ENCODE measurements at places on chromosomes 3 and 15.

- DNase-seq, result no peak
These were observed 4.1 kb upstream of the RTP1 start for GRCh38 chr3:187193181-187193580.

DNA sequence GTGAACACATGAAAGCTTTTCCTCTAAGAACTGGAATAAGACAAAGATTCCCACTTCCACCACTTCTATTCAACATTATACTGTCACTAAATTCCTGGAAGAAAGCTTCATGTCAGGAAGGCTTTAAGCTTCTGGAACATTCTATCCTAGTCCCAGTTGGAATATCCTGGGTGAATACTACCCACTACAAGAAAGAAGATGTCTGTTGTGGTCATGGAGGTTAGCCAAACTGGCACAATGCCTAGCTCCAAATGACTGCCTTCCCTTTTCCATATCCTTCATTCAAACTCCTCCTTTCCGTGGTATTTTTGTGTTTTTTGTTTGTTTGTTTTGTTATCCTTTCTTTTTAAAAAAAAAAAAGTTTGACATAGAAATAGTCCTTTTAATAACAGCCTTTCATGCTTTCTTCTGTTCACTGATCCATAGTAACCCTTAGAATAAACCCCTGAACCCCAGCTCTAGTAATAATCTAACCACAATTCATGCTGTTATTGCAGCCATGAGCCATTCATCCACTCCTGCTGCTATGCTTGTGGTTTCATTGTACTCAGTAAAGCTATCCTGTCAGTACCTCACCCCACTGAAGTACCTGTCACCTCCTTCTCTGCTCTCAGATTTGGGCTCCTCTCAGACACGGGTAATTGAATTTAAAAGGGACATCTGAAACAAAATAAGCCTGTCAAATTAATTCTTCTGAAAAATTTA lies 447.5 kb downstream of the IGSF11 start:
- DNase-seq, result no peak

GRCh38 chr15:78360958-78361718 lies 21.0 kb downstream of the CRABP1 start:
- no peak for DNase-seq

GRCh38 chr3:30286007-30286669 lies 320.3 kb upstream of the TGFBR2 start:
- DNase-seq, result peak; percentile 78

GRCh38 chr15:88394553-88395145 lies 72.5 kb downstream of the MRPL46 start:
- no peak for DNase-seq

DNA sequence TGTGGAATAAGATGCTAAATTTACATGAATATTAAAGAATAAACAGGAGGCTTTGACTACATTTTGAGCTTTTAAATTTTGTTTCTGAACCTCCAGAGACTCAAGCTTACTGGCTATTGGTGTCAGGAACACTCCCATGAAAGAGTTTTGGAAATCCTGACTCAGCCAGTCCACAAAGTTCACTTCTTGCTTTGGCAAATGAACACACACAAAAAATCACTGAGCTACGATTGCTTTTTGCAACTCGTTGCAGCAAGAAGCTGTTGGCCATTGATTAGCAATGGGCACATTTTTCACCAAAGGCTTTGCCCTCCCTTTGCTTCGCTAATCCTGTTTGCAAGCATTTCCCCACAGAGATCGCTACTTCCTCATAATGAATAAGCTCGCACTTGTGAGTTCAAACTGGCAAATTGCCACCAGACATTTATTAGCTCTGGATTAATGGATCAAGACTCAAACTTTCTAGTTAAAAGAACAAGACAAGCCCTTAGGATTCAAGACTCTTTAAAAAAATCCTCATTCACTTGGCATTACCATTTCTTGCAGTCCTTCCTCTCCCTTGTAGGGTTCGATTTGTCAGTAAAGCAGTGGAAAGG lies 343.2 kb upstream of the ONECUT1 start:
- DNase-seq, result no peak

- DNase-seq, result peak; percentile 8
These were observed 26.1 kb upstream of the LOXL1 start for GRCh38 chr15:73900095-73900712.

DNA sequence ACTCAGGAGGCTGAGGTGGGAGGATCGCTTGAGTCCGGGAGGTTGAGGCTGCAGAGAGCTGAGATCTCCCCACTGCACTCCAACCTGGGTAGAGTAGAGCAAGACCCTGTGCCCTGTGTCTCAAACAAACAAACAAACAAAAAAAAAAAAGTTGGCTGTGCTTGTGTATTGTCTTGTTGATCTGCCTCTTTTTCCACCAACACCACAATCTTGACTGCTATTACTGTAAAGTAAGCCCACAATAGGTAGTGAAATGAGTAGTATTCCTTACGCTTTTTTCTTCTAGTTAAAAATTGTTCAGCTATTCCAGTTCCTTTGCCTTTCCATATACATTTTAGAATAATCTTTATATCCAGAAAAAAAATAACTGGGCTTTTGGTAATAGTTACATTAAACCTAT lies 35.5 kb downstream of the PTH1R start:
- DNase-seq, result no peak

- no peak for DNase-seq
These were observed 20.8 kb upstream of the RAD18 start for GRCh38 chr3:8984081-8984480.

DNA sequence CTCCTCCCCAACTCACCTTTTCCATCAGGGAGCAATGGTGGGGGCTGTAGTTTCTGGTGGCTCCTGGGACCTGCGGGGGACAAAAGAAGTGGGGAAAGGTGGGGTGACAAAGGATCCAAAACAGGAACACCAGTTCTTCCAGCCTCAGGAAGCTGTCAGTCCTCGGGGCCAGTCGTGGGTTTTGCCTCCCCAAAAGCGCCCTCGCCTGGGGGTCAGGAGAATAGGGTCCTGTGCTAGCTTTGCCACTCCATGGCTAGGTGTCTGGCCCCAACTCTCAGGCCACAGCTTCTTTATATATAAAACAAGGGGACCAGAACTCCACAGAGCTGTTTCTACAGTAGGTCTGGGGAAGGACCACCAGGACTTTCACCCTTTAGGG lies 4.0 kb downstream of the CCDC9B start:
- no peak for DNase-seq

- no peak for DNase-seq
These were observed 41.1 kb upstream of the TMCO5A start for GRCh38 chr15:37893309-37893708.

GRCh38 chr15:98202256-98202655 lies 241.8 kb downstream of the ARRDC4 start:
- no peak for DNase-seq

DNA sequence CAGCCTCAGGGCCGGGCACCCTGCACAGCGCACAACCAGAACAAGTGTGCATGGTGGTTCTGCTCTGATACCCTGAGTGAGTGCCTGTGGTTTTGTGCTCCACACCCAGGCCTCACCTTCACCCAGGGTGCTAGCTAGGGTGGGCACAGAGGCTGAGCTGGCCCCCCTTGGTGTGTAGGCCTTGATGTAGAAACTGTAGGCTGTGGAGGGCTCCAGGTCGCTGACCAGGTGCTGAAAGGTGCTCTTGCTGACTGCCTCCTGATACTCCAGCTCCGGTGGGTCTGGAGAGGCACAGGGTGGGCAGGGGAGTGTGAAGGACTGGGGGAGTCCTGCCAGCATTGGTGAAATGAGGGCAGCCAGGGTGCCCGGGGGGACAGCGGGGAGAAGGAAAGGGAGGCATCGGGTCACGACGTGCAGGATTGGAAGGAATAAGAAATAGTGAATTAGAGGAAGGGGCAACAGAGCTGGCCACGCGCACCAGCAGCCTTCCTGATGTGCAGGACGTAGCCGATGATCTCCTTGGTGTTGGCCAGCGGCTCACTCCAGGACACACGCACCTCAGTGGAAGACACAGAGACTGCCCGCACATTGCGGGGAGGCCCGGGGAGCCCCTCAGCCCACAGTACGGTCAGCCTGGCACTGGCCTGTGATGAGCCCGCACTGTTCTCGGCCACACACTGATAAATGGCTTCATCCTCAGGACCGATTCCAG lies 26.6 kb downstream of the RNU5B-1 start:
- no peak for DNase-seq

DNA sequence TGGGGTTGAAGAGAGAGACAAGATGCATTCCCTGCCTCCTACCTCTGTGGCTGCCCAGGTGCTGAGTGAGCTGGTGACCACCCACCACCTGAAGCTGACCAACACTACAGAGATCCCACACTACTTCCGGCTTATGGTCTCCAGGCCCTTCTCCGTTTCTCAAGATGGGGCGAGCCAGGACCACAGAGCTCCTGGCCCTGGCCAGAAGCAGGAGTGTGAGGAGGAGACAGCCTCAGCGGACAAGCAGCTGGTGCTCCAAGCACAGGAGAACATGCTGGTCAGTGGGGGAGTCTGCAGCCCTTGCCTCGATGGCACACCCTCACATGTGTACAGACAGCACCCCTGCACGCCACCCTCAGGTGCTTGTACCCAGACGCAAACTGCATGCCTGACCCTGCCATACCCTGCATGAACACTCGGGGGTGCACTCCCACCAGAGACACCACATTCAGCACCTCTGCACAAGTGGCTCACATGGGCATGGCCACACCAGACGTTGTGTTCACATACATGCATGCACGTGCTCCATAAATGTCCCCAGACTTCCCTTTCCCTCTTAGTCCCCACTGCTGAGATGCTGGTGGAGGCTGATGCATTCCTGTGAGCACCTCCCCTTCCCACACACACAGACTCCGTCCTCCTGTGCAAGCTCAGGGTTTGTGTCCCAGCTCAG lies 19.0 kb downstream of the ACAA1 start:
- no peak for DNase-seq

DNA sequence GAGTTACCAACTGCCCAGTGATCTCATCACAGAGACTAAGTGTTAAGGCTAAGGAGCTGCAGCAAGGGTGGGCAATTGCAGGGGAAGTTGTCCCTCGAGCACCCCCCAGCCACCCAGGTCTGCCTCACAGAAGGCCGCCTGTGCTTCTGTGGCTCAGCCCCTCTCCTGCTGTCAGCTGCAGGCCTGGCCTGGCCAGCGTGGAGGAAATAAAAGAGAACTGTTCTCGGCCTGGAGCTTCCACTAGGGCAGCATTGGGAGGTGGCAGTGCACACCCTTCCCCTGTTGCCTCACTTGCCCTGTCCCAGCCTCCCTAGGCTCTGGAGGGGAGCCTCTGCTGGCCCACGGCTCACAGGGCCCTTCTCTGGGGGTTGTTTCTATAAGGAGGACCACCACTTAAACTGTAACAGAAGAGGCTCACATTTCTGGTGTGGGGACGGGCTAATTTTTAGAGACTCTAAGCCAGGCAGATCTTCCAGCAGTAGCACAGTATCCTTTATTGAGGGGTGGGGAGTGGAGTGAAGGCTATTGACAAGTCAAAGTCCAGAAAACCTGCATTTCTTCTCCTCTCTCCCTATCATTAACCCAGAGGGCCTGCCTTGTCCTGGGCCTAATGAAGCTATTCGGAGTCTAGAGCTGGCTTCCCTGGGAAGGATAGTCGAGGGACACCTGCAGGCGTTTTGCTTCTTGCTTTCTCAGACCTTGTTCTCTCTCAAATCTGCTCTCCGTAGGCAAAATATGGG lies 75.6 kb upstream of the ADPGK start:
- no peak for DNase-seq

- no peak for DNase-seq
These were observed 819 bp downstream of the NEK4 start for GRCh38 chr3:52769786-52770455.

DNA sequence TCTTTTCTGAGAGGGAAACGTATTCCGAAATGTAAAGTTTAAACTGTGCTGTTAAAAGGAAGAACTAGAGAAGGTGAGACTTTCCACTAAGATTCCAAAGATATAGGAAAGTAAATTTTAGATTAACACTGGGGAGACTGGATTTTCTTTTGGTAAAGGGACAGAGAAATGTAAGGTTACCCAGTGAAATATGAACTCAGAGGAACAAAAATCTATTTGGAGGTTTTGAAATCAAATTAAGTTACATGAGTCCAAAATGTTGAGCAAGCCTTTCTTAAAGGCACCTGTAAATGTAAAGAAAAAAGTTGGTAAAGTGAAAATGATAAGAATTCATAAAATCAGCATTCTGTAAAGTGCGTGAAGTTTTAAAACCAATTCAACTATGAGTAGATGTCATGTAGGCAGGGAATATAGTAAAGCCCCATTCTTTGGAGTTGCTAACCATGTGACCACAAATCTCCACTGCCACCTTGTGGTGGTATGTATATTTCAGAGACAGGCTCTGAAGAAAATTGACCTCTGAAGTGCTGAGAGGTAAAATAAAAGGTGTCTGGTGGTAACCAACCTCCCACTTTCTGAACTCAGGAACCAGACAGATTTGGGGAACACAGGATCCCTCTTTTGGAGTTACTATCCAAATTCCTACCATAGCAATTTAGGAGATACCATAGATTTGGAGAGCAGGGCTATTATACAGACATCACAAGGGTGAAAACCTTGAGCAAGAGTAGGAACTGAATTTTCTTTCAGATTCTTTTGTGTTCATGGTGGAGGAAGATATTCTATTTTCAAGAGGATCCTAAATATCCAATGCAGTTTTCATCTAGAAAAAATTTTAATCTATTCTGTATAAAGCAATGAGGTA lies 215.3 kb downstream of the ROBO2 start:
- peak; percentile 12 for DNase-seq

DNA sequence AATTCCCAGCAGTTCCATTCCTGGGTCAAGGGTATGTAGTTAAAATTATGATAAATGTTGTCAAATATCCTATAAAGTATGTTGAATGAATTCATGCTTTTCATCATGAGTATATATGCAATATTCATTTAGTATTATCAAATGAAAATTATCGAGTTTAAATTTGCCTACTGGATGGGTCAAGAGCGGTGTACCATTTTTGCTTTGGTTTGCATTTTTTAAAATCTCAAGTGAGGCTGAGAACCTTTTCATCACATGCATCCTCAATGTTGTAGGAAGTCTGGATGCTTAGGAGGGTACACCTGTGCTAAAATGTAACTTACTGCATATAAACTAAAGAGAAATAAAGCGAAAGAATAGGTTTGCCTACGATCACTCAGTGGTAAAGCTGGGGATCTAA lies 95.5 kb upstream of the MYO5C start:
- DNase-seq, result no peak

- no peak for DNase-seq
These were observed 53.8 kb upstream of the RAB6B start for GRCh38 chr3:133949438-133949837.

DNA sequence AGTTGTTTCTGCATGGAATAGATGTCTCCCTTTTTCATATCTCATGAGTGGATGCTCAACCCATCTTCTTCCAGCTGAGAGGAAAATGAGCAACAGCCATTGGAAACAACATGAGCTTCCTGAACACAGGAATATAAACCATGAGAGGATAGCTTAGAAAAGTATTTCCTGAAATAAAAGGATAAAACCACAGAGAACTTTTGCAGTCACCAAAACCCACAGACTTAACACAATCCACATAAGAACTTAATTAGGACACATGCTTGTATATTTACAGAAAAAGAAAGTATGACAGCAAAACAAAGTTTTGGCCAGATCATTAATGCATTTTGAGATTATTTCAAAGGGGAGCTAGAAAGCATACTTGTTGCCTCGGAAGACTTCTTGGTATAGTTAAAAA lies 180.5 kb upstream of the RASGRP1 start:
- peak; percentile 53 for DNase-seq

DNA sequence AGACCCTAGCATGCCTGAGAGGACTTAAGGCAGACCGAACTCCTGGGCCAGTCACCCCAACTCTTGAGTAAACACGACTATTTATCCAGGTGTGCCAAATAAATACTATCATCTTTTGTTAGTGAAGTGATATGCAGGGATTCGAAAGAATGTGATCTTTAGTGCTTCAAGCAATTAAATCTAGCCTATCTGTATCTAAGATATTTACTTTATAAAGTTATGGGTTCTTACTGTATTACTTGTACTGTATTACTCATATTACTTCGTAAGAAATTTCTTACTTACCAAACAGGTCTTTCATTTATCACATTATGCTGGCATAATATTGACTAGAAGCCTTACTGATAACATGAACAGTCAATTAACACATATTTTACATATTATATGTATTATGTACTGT lies 211.6 kb upstream of the NECTIN3 start:
- no peak for DNase-seq
